ENCODE measurements at places on chromosomes 1 and 21.

DNA sequence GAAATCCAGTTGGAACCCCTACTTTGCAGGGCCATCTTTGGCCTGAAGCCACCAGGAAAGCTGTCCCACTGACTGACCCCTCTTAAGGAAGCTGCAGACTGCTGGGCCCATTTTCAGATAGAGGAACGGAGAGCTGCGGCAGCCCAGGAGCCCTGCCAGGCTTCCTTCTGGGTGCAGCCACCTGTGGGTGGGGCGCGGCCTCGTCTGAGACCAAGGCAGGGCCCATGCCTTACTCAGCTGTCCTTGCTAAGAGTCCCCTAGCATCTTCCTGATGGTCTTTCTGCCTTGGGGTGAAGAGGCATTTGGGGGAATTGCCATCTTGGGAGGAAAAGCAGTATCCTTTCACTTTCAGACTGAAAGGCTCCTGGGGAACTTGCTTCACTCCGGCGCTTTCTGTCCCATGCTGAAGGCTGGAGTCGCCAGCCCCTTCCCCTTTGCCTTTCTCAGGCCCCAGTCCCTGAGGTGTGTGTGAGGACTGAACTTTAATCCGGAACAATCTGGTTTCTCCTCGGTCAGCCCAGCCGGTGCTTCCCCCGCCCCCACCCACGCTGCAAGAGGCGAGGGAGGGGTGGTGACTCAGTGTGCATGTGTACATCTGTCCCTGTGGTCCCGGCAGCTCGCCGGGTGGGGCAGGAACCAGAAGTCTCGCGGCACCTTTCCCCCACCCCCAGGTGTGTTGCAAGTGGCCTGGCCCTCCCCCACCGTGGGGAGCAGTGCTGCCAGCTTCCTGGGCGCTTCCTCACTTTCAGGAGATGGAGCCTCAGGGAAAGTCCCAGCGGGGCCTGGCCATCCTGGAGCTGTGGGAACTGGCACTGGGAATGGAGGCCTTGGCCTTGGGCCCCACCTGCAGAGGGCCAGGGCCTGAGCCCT, 5.1 kb downstream of the ZC3H12A start:
- no peaks in the 10 kb centered on the region for H3K36me3 ChIP-seq
- H3K4me3 ChIP-seq = peak overlapping the region; percentile 97
- peaks cover 68% of the 10 kb centered on the region for H3K4me1 ChIP-seq
- DNase-seq = peak; percentile 63
- peak overlapping the region; percentile 97 for H3K27ac ChIP-seq

DNA sequence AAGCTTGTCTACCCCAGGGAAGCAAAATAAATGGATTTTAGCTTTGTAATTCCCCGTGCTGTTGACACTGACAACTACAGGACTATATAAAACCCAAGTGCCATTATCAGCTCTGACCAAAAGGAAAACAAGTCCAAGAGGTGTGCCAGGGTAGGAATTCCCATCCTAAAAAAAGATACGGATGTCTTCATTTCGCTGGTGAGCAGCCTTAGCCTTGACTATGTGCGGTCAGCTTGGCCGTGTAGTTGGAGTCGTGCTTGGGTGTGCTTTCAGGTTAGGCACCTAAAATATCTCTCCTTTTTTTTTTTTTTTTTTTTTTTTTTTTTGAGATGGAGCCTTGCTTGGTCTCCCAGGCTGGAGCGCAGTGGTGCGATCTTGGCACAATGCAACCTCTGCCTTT, 28.9 kb upstream of the ACTN2 start:
- no peak overlapping the region for H3K27ac ChIP-seq
- DNase-seq = no peak
- no peak overlapping the region for H3K4me3 ChIP-seq

- H3K36me3 ChIP-seq = no peaks in the 10 kb centered on the region
- DNase-seq = no peak
- H3K27ac ChIP-seq = no peak overlapping the region
- H3K4me3 ChIP-seq = no peak overlapping the region
- peaks cover 35% of the 10 kb centered on the region for H3K27me3 ChIP-seq
Observed at GRCh38 chr1:50271337-50271736, 151.9 kb downstream of the DMRTA2 start.

- H3K36me3 ChIP-seq = peaks cover 7% of the 10 kb centered on the region
- H3K4me1 ChIP-seq = peaks cover 9% of the 10 kb centered on the region
- no peak overlapping the region for H3K27ac ChIP-seq
- DNase-seq = no peak
- peaks cover 31% of the 10 kb centered on the region for H3K27me3 ChIP-seq
- peak overlapping the region; percentile 34 for H3K4me3 ChIP-seq
Observed at GRCh38 chr1:220785166-220786056, 1.3 kb upstream of the MTARC1 start.

- H3K27me3 ChIP-seq = peaks cover 25% of the 10 kb centered on the region
- no peaks in the 10 kb centered on the region for H3K36me3 ChIP-seq
- no peak overlapping the region for H3K4me3 ChIP-seq
Observed at GRCh38 chr1:3015744-3016143, 5.5 kb upstream of the ACTRT2 start.

- no peaks in the 10 kb centered on the region for H3K4me1 ChIP-seq
- no peak overlapping the region for H3K4me3 ChIP-seq
- H3K27me3 ChIP-seq = no peaks in the 10 kb centered on the region
- no peak overlapping the region for H3K27ac ChIP-seq
- H3K36me3 ChIP-seq = no peaks in the 10 kb centered on the region
Observed at GRCh38 chr1:96596226-96596922, 125.2 kb upstream of the PTBP2 start.

GRCh38 chr1:108000620-108001111, 35.7 kb upstream of the VAV3 start:
- DNase-seq = no peak
- no peaks in the 10 kb centered on the region for H3K36me3 ChIP-seq
- no peak overlapping the region for H3K4me3 ChIP-seq

GRCh38 chr21:17128132-17128531, 384.7 kb upstream of the CXADR start:
- no peaks in the 10 kb centered on the region for H3K36me3 ChIP-seq
- no peak overlapping the region for H3K27ac ChIP-seq
- H3K4me1 ChIP-seq = no peaks in the 10 kb centered on the region
- no peak for DNase-seq
- no peak overlapping the region for H3K4me3 ChIP-seq

DNA sequence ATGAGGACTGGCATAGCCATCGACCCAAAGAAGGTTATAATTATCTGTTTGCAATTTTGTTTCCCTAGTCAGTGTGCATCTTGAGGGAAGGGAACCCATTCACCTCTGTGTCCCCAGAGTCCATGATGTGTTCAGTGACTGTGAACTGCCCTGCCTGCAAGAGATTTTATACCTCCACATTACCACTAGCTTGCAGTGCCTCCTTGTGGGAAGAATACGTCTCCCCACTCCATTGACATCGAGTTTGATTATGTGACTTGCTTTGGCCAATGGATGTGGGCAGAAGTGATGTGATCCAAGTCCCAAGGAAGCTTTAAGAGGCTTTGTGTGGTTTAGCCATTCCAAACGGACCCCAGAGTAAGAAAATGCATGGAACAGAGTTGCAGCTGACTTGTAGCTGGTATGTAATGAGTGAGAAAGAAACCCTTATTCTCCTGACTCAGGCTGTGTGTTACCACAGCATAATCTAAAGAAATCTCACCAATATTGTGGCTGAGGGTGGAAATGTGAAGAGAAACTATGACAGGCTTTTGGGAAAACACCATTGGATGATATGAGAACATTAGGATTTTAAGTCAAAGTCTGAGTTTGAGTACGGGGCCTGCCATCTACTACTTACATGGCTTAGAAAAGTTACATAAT, 47.8 kb upstream of the NRDC start:
- H3K36me3 ChIP-seq = no peaks in the 10 kb centered on the region
- H3K27me3 ChIP-seq = peaks cover 20% of the 10 kb centered on the region
- no peak overlapping the region for H3K4me3 ChIP-seq
- H3K27ac ChIP-seq = no peak overlapping the region
- H3K4me1 ChIP-seq = no peaks in the 10 kb centered on the region
- DNase-seq = no peak

DNA sequence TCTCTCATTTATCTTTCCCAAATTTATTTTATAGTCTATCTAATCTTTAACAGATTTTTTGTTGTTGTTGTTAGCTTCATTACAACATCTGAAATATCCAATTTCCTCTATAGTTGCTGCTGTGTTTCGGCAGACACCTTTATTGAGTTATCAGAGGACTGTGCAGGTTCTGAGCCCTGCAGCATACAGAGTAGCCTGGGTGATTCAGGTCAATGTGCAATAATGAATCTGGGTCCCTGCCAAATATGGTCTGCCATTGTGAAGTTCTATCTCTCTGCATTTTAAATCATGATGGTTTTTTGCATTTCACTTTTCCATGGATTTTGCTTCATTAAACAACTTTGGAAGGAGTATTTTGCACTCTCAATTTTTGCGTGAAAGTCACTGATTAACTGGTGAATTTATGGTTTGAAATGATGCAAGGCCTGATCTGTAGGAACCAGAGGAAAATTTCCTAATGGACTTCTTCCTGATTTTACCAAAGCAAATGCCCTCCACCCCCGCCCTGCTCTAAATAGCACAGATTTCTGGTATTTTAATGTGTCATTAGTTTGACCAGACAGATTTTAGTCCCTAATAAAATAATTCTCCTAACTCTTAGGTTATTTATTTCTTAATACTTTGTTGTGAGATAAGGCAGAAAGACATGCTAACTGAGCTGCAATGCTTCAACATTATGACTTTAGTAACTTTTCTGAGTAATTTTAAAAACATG, 402.3 kb downstream of the PTBP2 start:
- H3K27ac ChIP-seq = no peak overlapping the region
- no peaks in the 10 kb centered on the region for H3K27me3 ChIP-seq
- no peak overlapping the region for H3K4me3 ChIP-seq

DNA sequence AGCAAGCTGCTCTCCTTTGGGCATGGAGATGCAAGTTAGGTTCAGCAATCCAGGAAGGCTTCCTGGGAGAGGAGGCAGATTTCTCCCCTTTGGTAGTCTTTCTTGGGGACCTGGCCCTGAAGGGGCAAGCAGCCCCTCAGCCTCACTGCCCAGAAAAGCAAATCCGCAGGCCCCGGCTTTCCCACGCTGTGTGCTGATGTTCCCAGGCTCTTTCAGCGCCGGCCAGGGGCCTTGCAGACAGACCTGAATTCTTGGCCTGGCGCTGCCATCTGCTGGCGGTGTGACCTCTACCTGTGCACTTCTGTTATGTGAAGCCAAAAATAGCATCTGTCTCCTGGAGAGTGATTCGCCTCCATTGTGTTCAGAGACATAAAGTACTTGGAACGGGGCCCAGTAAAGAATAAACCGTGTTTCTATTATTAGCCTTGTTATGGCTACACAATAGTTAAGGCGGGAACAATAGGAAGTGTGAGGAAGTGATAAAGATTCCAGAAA, 64.8 kb downstream of the ALPL start:
- no peak overlapping the region for H3K27ac ChIP-seq
- H3K4me3 ChIP-seq = no peak overlapping the region
- peak; percentile 19 for DNase-seq
- peaks cover 11% of the 10 kb centered on the region for H3K4me1 ChIP-seq
- H3K27me3 ChIP-seq = peaks cover 37% of the 10 kb centered on the region
- no peaks in the 10 kb centered on the region for H3K36me3 ChIP-seq

DNA sequence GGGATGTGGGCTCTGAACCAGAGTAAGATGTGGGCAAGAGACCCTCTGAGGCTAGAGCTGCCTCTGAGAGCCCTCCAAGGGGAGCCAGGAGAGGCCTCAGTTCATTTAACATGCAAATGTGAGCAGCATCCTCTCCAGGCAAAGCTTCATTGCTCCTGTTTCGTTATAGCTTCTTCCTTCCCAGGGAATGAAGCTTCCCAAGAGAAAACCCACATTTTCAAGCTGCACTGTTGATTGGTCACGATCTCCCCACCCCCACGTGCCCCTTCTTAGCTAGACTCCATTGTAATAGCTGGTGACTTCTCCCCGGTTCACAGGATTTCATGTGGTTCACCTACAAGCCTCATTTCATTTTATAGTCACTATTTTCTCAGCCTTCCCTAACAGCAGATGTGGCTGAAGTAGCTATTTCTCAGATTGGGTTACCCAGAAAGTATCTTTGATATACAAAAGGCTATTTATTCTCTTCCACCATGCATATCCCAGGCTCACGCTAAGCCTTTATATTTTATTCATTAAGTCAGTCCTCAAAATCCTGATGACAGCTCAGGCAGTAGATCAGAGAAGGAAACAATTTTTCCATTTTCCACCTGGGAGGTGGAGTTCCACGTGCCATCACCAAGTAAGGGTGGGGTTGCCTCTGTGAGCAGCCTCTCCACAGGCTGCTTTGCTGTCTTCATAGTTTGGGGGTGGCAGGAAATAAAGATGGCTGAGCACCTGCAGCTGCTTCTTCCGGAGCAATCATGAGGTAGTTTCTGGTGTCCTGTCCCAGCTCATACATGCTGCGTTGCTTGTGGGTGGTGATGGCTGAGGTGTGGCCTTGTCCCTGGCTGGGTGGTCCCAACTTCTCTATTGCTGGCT, 178.3 kb upstream of the RAB4A start:
- H3K4me3 ChIP-seq = peak overlapping the region; percentile 54
- no peak overlapping the region for H3K27ac ChIP-seq
- no peaks in the 10 kb centered on the region for H3K27me3 ChIP-seq
- no peak for DNase-seq

DNA sequence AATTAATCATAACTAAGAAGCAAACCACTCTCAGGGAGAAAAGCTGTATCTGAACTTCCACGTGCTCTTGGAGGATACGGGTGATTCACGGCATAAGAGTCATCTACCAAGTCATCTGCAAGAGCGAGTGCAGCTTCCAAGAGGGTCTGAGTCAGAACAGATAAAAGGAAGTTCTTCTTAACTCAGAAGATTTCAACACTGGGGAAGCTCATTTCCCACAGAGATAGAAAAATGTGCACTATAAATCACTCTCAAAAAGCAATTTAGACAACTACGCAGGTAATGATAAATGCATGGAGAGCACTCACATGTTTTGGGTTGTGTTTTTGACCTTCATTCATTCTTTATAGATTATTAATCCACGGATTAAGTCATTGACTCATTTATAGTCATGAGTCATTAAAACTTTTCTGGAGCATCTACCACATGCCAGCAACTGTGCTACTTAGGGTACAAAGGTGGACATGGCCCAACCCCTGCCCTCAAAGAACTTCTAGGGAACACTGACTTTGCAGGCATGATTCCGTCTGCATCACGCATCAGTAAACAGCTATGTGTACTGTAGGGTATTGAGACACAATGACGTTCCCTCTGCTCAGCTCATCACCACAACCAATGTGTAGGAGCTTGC, 20.8 kb downstream of the KCNJ15 start:
- H3K36me3 ChIP-seq = no peaks in the 10 kb centered on the region
- H3K4me1 ChIP-seq = no peaks in the 10 kb centered on the region
- H3K27me3 ChIP-seq = peaks cover 6% of the 10 kb centered on the region
- H3K27ac ChIP-seq = no peak overlapping the region

DNA sequence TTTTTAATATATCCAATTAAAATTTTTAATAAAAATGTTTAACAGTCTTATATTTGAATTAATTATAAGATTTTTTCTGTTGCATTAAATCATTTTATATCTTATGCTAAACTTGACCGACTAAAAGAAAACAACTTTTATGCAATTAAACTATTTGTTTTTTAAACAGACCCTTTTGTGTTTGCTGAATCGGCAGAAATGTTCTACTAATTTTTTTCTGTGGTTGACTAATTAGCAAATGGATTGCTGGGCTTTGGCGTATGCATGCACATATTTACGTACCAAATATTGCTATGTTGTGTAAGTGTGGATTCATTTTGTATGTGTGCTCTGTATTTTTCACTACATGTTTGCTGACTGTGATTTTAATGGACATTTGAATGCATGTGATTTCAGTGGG, 174.8 kb downstream of the PBX1 start:
- no peak overlapping the region for H3K4me3 ChIP-seq
- DNase-seq = no peak

Measured in naive B cell (primary cell).